ENCODE measurements at places on chromosomes 12 and 14.

DNA sequence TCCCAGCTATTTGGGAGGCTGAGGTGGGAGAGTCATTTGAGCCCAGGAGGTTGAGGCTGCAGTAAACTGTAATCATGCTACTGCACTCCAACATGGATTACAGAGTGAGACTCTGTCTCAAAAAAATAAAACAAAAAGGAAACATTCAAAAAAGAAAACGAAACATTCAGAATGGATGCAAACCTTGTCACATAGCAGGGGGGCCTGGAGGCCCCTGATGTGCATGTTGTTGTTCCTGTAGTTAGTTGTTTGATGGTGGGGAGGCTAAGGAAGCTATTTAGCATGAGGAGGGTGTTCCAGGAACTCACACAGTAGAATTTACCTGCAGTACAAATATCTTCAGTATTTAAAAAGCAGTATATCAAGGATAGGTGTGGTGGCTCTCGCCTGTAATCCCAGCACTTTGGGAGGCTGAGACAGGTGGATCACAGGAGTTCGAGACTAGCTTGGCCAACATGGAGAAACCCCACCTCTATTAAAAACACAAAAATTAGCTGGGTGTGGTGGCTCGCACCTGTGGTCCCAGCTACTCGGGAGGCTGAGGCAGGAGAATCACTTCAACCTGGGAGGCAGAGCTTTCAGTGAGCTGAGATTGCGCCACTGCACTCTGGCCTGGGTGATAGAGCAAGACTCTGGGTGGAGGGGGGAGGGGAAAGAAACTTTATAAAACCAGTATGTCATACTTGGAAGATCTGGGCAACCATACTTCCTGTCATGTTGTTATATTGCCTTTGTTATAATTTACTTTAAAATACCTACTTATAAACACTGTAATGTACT, 17.6 kb upstream of the AEBP2 start:
- DNase-seq, result no peak

- DNase-seq, result no peak
These were observed 303.5 kb upstream of the NPAS3 start for GRCh38 chr14:32635061-32635719.

- no peak for DNase-seq
These were observed 103.1 kb downstream of the SEC23A start for GRCh38 chr14:38999949-39000348.

DNA sequence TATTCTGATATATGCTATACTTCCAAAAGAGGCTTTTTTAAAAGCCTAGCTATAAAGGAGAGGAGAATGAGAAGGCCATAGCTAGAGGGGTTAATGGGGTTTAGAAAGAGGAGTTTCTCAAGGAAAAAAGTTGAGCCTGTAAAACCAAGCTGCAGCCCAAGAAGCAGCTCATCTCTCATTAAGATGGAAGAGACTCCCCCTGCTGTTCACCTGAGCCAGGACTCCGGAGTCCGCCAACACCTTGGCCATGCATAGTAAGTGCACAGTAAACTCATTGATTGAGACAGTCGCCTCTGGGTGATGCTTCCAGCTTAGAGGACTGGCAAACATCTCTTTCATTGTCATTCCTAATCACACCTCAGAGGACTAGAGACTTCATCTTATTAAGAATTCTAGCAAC, 46.2 kb downstream of the ANO2 start:
- no peak for DNase-seq

- no peak for DNase-seq
These were observed 272.8 kb downstream of the LRIG3 start for GRCh38 chr12:58647495-58647894.

DNA sequence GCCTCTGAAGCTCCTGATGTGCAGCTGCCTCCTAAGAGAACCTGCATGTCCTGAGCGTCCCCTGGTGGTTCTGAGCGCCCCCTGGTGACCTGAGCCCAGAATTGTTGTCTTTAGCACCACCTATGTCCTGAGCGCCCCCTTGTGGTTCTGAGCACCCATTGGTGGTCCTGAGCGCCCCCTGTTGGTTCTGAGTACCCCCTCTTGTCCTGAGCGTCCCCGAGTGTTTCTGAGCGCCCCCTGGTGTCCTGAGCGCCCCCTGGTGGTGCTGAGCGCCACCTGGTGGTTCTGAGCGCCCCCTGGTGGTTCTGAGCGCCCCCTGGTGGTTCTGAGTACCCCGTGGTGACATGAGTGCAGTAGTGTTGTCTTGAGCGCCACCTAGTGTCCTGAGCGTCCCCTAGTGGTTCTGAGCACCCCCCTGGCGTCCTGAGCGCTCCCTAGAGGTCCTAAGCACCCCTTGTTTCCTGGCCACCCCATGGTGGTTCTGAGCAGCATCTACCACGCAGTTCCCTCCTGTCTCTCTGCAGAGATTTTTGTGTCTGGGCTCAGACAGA, 782.5 kb downstream of the TMEM121 start:
- no peak for DNase-seq

DNA sequence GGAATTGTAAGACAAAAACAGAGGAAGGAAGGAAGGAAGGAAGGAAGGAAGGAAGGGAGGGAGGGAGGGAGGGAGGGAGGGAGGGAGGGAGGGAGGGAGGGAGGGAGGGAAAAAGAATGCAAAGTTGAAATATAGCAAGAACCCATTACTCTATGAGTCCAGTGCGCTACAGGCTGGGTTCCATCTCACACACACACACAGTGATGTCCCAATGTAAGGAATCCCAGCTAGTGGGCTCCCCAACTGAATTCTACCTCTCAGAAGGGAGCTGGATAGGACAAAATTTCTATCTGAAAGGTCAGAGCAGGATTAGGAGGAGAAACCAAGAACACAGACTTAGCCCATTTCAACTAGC, 173.4 kb downstream of the DAD1 start:
- DNase-seq, result no peak

DNA sequence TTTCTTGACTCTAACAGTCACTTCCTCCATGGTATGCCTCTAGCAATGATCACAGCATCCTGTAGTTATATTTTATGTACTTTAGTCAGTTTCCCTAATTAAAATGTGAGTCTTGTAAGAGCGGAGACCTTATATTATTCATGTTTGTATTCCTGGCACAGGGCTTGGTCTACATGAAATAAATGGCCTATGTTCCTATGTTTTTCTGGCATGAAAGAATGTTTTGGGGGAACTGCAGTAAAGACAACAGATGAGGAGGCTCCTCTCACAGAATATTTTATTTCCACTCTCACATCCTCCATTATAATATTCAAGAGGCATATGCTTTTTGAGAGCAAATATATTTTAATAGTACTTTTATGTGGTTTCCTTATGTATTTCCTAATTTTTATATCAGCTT, 429.8 kb upstream of the PDE3A start:
- no peak for DNase-seq

- no peak for DNase-seq
These were observed 73.1 kb downstream of the WDR20 start for GRCh38 chr14:102212845-102213244.

DNA sequence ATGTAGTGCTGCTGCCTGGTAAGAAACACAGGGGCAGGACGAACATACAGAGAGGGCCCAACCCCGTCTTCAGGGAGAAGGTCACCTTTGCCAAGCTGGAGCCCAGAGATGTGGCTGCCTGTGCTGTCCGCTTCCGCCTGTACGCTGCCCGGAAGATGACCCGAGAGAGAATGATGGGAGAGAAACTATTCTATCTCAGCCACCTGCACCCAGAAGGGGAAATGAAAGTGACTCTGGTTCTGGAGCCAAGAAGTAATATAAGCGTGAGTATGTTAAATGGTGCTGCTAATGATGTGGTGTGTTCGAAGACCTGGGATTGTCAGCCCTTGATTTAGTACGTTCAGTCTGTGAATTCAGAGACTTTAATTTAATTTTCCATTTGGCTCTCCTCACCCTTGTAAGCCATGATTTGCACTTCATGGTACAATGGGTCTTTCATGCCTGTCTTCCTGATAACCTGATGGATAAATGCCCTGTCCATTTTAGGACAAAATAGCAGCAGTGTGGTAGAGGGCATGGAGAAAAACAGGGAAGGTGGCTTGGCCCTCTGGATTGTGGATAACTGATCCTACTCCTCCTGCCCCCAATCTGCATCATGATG, 318.9 kb downstream of the SNAPC1 start:
- no peak for DNase-seq

DNA sequence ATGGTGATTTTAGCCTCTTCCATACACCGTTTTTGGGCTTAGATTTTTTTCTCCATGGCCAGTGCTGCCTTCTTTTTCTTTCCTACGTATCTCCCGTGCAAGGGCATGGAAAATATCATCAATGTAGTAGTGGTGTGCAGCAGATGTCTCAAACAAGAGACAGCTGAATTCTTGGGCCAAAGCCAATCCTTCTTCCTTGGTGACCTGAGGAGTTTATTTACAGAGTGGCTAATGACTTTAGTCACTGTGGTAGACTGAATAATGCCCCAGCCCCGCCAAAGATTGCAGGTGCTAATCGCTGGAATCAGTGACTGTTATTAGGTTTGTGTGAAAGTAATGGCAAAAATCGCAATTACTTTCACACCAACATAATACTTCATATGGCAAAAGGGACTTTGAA, 235.5 kb upstream of the NOS1 start:
- no peak for DNase-seq

DNA sequence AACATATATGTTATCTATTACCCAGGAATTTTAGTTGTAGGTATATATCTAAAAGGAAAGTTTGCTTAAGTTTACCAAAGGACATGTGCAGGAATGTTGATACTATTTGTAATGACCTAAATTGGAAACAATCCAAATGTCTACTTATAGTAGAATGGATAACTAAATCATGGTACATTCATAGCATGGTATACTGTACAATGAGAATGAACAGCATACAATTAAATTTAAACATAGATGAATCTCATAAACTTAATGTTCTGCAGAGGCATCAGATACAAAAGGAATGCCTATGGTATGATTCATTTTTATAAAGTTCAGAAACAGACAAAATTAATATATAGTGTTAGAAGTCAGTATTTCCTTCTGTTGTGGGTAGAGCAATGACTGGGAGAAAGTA, 135.4 kb downstream of the GPHN start:
- DNase-seq, result no peak

- no peak for DNase-seq
These were observed 278.7 kb downstream of the PDZRN4 start for GRCh38 chr12:41466802-41467201.

GRCh38 chr14:104700747-104701217, 11.4 kb downstream of the INF2 start:
- no peak for DNase-seq

DNA sequence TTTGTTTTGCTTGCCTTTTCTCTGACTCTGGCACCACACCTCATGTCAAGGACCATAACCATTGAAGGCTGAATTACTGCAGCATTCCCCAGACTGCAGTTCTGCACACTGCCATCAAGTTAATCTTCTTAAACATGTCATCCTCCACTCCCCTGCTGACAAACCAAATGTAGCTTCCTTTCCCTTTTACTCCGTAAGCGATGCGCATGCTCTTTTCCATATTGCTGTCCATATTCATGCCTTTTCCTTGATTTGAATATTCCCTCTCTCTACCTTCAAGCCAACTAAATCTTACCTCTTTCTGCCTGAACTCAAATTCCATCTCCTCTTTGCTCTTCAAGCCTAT, 13.6 kb downstream of the GPX2 start:
- no peak for DNase-seq

DNA sequence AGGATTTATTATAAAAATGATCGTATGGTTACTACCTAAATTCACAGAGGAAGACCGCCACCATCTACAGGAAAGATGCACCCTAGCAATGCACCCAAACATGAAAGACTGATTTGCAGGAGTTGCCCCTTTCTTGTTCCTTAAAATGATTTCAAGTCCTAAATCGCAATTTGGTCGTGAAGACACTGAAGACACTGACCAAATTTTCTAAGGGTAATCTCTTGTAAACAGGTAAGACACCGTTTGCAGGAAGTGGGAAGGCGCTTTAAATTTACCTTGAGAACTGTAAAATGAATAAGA, 1.0 kb downstream of the SOS2 start:
- no peak for DNase-seq

- peak; percentile 50 for DNase-seq
These were observed 674 bp downstream of the VDR start for GRCh38 chr12:47903927-47904712.

DNA sequence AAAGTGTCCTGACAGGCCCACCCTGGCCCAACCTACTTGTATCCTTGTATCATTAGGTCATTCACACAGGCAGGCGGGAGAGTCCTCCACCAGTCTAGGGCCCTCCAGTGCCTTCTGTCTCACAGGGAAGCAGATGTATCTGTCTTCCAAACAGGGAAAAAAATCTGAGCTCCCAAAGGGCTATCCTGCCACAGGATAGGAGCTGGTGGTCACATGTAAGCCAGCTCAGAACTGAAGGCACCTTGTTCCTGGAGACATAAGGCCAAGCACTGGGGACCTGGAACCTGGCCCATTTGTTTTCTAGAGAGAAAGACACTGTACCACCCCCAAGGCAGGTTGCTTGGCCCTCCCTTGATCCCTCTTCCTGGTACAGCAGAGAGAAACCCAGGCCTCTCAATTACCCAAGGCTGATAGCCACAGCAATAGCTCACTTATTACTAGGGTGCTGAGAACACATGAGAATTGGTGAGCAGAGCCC, 19.4 kb upstream of the PLEKHH1 start:
- no peak for DNase-seq

GRCh38 chr14:32601069-32601468, 272.0 kb downstream of the AKAP6 start:
- DNase-seq, result no peak

GRCh38 chr14:85622106-85622505, 92.2 kb downstream of the FLRT2 start:
- no peak for DNase-seq

GRCh38 chr14:101325319-101325718, 236.0 kb upstream of the DIO3 start:
- DNase-seq, result no peak

GRCh38 chr12:104852102-104852501, 106.0 kb downstream of the SLC41A2 start:
- no peak for DNase-seq

GRCh38 chr14:71166180-71166837, 259.1 kb downstream of the PCNX1 start:
- DNase-seq, result no peak

DNA sequence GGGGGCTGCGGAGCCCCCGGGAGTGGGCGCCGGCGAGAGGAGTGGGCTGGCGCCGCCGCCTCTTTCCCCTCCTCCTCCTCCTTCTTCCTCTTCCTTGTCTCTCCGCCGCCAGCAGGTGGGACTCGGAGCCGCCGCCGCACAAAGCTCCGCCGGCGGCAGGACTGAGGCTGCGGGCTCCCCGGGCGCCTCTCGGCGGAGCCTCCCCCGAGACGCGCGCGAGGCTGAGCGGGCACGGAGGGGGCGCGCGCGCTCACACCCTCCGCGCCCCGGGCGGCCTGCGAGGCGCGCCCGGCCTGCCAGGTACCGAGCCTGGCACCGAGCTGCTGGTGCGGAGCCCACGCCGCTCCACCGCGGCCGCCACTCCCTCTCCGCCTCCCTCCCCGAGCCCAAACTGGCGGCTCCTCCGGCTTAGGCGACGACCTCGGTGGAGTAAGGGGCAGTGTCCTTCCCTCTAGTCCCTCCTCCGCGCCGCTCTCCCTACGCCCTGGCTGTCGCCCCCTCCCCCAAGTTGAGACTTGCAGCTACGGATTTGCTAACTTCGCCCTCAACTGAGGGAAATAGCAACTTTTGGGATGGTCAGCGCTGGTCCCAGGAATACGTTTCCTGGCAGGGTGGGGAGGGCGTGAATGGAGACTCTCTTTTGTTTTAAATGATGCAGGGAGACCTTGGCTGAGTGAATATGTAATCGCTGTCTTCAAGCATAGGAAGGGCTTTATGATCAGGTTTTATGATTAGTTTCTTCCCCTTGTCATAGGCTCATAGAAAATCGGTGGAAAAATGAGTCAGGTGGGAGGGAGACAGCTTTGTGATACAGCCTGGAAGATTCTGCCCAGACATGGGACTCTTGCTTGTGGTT, 199.5 kb upstream of the CAND1 start:
- no peak for DNase-seq

- no peak for DNase-seq
These were observed 102.1 kb downstream of the KCNH5 start for GRCh38 chr14:62943202-62943601.
